Astrocyte (in vitro differentiated cells and primary cell): ENCODE measurements at places on chromosomes 5 and 9.

- DNase-seq = no peak
Observed at GRCh38 chr5:1130218-1130946, 18.5 kb upstream of the SLC12A7 start.

DNA sequence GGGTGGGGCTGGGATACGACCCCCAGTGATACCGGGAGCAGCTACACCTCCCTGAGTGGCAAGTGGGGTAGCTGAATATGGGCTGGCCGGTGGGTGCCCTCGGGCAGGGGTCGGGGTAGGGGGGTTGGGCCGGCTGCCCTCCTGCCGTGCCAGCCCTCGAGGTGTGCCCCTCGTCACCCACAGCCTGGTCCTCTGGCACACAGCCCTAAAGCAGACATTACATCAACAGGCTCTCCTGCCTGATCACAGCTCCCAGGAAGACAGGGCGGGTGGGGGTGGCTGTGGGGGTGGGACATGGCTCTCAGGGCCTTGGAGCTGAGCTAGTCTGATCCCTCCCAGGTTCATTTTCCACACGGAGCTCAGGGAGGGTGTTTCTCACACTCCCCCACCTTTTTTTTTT lies 23.2 kb downstream of the FBXW5 start:
- no peak for DNase-seq

GRCh38 chr9:880725-881124 lies 39.2 kb downstream of the DMRT1 start:
- no peak for DNase-seq

GRCh38 chr5:68026092-68026885 lies 189.3 kb upstream of the PIK3R1 start:
- DNase-seq = no peak

GRCh38 chr5:17305017-17305416 lies 87.6 kb downstream of the BASP1 start:
- no peak for DNase-seq

DNA sequence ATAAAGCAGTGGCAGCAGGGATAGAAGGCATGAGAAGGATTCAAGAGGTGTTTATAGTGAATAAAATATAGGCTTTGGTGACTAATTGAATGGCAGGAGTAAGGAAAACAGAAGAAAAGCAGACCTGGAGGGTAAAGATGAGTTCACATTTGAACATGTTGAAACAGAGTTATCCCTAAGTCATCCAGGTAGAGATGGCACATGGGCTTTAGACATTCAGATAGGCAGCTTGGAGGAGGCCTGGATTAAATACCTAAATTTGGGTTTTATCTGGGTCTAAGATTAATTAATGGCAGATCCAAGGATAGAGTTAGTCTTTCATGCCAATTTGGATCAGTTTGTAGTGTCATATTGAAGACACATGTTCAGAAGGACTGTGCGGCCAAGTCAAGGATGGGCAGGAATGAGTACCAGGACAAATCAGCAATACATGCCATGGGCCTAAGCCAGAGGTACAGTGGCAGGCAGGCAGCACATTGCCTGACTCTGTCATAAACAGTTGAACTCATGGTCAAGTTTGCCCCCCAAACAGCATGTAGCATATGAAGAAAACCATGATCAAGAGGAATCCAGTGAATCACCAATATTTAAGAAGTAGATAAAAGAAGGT lies 115.5 kb upstream of the SLC12A2 start:
- DNase-seq = no peak

- no peak for DNase-seq
Observed at GRCh38 chr5:95938766-95939165, 22.9 kb downstream of the ELL2 start.

DNA sequence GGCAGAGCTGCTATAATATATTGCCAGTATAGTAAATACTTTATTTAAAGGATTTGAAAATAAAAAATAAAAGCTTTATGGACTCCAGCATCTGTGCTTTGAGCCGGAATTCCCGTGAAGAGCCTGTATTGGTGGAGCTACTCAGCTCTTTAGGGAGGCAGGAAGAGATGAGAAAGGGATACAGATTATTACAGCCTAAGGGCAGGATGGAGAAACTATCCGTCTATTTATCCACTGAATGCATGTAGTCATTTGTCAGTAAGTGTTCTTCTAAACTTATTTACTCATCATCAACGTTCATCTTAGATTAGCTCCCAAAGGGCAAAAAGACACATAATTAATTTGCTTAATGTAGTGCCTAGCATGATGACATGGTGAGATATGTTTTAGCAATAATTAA lies 48.4 kb downstream of the SLC1A1 start:
- no peak for DNase-seq

GRCh38 chr5:178688551-178688950 lies 41.9 kb downstream of the ZNF354A start:
- no peak for DNase-seq
